Ovary (tissue), 10 donors: ENCODE measurements at places on chromosomes 11 and 22. TPM values are rescaled to one million over a fixed set of nuclear protein-coding genes. Genes with fewer than 3 reads are reported as not detected.

GRCh38 chr22:41532908-41533825 is 11.1 kb downstream of the POLR3H start:
- DNase-seq: peak; percentile 83
- H3K4me1 ChIP-seq: peaks cover 2% of the 10 kb centered on the region
- H3K27ac ChIP-seq: peak overlapping the region; percentile 12
- no peak overlapping the region for H3K4me3 ChIP-seq
- no peaks in the 10 kb centered on the region for H3K36me3 ChIP-seq

GRCh38 chr11:85182441-85183387 is 444.4 kb downstream of the DLG2 start:
- no peaks in the 10 kb centered on the region for H3K27me3 ChIP-seq
- H3K4me1 ChIP-seq: no peaks in the 10 kb centered on the region
- H3K4me3 ChIP-seq: no peak overlapping the region
- no peak overlapping the region for H3K27ac ChIP-seq
- H3K36me3 ChIP-seq: no peaks in the 10 kb centered on the region

P2RY6 gene
- total RNA-seq: 0.48 TPM

DNA sequence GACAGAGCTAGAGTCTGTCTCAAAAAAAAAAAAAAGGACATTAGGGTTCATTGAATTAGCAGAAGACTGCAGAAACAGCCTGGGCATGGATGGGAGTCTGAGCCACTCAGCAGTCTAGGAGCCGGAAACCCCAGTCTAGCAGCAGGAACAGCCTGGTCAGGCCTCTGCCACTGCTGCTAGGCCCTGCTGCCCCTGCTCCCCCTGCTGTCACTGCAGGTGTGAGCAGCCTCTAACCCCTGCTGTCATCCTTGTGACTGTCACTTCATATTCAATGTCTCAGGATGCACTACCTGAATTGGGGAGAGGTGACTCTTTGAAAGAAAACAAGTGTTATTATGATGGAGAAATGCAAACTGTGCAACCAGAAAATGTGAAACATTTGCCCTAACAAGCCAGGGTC is 7.0 kb upstream of the DDX17 start:
- H3K36me3 ChIP-seq: no peaks in the 10 kb centered on the region
- H3K4me3 ChIP-seq: no peak overlapping the region
- DNase-seq: no peak
- H3K27ac ChIP-seq: no peak overlapping the region
- no peaks in the 10 kb centered on the region for H3K4me1 ChIP-seq
- H3K27me3 ChIP-seq: no peaks in the 10 kb centered on the region

DNA sequence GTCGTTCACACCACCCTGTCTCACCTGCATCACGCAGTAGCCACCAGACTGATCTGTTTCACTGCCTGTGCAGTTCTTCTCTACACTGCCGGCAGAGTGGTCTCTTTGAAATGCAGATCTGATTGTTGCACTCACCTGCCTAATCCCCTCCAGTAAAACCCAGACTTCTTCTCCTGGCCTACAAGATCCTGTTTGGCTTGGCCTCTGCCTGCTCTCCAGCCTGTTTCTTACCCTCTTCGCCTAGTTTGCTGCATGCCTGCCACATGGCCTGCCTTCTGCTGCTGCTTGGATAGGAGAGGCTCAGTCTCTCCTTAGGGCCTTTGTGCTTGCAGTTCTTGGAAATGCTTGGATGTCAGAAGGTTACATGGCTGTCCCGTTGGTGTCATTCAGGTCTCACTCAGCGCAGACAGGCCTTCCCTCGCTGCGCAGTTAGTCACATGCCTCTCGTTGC is 42.0 kb downstream of the PACS1 start:
- no peak overlapping the region for H3K4me3 ChIP-seq
- no peak for DNase-seq
- no peak overlapping the region for H3K27ac ChIP-seq
- no peaks in the 10 kb centered on the region for H3K36me3 ChIP-seq

SNAP29 gene
- total RNA-seq: 25.0 TPM

MRGPRE gene
- total RNA-seq: not detected

- H3K4me1 ChIP-seq: peaks cover 11% of the 10 kb centered on the region
- no peaks in the 10 kb centered on the region for H3K36me3 ChIP-seq
- H3K27me3 ChIP-seq: no peaks in the 10 kb centered on the region
- no peak overlapping the region for H3K4me3 ChIP-seq
- H3K27ac ChIP-seq: no peak overlapping the region
- DNase-seq: no peak
Observed at GRCh38 chr11:45809456-45810395, 4.8 kb downstream of the SLC35C1 start.

DNA sequence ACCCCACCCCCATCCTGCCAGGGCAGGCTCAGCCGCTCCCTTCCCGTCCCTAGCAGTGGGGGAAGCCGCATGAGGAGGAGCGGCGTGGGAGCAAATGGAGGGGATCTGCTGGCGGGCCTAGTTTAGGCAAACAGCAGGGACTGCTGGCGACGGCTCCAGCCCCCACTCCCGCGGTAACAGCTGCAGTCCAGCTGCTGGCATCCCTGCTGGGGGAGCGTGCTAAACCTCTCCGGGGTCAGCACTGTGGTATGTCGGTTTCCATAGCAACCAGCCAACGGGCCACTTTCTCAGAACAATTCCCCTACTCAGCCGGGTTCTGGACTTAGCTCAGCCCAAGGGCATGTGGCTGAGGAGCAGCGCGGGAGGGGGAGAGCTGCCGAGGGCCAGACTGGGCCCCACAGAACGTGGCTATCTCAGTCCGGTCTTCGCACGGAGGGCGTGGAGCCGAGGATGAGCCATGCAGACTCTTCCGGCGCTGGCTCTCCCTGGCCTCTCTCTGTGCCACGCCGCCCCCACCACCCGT is 98.8 kb downstream of the PKNOX2 start:
- peaks cover 46% of the 10 kb centered on the region for H3K4me1 ChIP-seq
- H3K4me3 ChIP-seq: no peak overlapping the region
- H3K27ac ChIP-seq: no peak overlapping the region

CRY2 gene
- total RNA-seq: 44.8 TPM

DNA sequence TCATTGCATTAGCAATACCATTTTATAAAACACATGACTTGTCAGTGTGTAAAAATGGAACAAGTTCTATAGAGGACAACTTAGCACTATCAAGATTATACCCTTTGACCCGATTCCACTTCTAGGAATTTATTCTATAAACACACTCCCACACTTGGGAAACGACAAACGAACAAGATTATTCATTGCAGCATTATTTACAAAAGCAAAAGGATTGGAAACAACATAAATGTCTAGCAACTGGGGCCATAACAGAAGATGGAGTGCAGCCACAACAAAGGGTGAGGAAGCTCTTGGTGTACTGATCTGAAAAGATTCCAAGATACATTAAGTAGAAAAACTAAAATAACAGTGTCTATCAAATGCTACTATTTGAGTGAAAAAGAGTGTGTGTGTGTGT is 2.3 kb upstream of the IRAG1 start:
- no peak overlapping the region for H3K4me3 ChIP-seq
- H3K27ac ChIP-seq: no peak overlapping the region
- H3K27me3 ChIP-seq: no peaks in the 10 kb centered on the region
- peaks cover 5% of the 10 kb centered on the region for H3K4me1 ChIP-seq
- no peaks in the 10 kb centered on the region for H3K36me3 ChIP-seq
- DNase-seq: no peak

GRCh38 chr11:69525516-69526452 is 44.3 kb downstream of the LINC01488 start:
- H3K4me1 ChIP-seq: no peaks in the 10 kb centered on the region
- H3K27ac ChIP-seq: no peak overlapping the region
- no peak overlapping the region for H3K4me3 ChIP-seq

DNA sequence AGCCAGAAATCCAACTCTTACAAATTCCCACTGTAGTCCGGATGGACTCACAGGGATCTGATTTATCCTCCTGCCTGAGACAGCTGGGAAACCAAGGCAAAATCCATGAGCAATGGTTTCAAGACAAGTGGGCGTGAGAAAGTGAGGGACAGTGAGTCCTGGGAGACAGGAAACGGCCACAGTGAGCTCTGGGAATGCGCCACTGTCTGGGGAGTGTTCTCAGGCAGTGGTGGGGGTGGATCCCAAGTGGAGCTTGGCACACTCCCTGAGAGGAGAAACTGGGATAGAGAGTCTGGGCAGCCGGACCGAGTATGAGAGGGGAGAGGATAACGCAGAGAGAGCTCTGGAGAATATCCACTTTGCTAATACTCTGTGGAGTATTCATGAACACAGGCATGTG is 9.8 kb downstream of the IL17REL start:
- H3K27ac ChIP-seq: no peak overlapping the region
- peaks cover 4% of the 10 kb centered on the region for H3K4me1 ChIP-seq
- H3K36me3 ChIP-seq: no peaks in the 10 kb centered on the region

GRCh38 chr11:76831686-76832310 is 28.9 kb upstream of the ACER3 start:
- no peaks in the 10 kb centered on the region for H3K4me1 ChIP-seq
- H3K27ac ChIP-seq: no peak overlapping the region
- H3K36me3 ChIP-seq: no peaks in the 10 kb centered on the region
- no peak for DNase-seq

- no peaks in the 10 kb centered on the region for H3K36me3 ChIP-seq
- H3K27ac ChIP-seq: no peak overlapping the region
Observed at GRCh38 chr11:84345597-84345996, 1059.4 kb upstream of the CCDC90B start.

DNA sequence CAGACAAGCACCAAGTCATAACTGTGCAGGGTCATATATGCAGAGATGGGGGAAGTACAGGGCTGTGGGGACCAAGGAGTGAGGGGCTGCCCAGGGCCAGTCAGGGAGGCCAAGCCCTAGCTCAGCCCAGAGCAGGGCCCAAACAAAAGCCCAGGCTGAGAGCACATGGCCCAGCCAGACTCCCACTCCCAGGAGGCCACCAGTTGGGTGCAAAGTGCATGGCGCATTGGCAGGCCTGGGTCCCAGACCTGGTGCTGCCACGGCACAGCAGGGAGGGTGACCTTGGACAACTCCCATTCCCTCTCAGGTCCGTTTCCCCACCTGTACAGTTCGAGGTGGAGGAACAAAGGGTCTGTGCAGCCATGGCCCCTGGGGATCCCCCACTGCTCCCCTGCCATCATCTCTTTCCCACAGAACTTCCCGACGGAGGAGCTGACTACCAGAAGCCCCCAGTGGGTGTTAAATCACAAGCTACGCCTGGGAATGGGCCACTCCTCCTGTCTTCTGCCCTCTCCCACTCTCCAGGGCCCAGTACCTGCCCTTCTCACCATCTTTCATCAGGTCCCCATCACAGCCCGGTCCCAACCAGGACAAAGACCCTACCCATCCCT is 608 bp downstream of the NIPSNAP1 start:
- no peaks in the 10 kb centered on the region for H3K4me1 ChIP-seq
- peak overlapping the region; percentile 57 for H3K27ac ChIP-seq
- no peaks in the 10 kb centered on the region for H3K27me3 ChIP-seq

- no peaks in the 10 kb centered on the region for H3K4me1 ChIP-seq
- no peak overlapping the region for H3K4me3 ChIP-seq
- DNase-seq: no peak
- H3K27ac ChIP-seq: no peak overlapping the region
Observed at GRCh38 chr11:134164490-134165370, 59.0 kb downstream of the NCAPD3 start.

- no peak overlapping the region for H3K27ac ChIP-seq
- DNase-seq: no peak
- no peaks in the 10 kb centered on the region for H3K4me1 ChIP-seq
- H3K27me3 ChIP-seq: no peaks in the 10 kb centered on the region
Observed at GRCh38 chr22:36790648-36791047, 14.7 kb upstream of the IFT27 start.

DNA sequence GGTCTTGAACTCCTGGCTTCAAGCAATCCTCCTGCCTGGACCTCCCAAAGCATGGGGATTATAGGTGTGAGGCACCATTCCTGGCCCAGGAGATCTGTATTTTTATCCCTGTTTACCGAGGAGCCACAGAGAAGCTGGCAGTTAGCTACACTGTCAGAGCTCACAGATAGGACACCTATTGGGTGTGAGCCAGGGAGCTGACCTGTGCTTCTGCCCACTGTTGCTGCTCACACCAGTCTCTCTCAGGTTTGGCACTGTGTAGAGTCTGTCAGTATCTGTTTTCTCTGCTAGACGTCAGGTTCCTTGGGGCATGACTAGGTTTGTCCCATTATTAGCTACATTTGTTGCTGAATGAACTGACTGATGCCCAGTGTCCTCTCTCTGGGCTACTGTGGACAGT is 17.5 kb downstream of the PPP6R2 start:
- H3K27ac ChIP-seq: no peak overlapping the region
- H3K27me3 ChIP-seq: no peaks in the 10 kb centered on the region
- no peak overlapping the region for H3K4me3 ChIP-seq
- no peaks in the 10 kb centered on the region for H3K4me1 ChIP-seq
- no peaks in the 10 kb centered on the region for H3K36me3 ChIP-seq

TTC36 gene
- 0.38 TPM for total RNA-seq

JRKL gene
- 7.4 TPM for total RNA-seq

NXPE2 gene
- total RNA-seq: 0.43 TPM

- no peak overlapping the region for H3K27ac ChIP-seq
- H3K4me3 ChIP-seq: no peak overlapping the region
- H3K4me1 ChIP-seq: no peaks in the 10 kb centered on the region
- H3K36me3 ChIP-seq: no peaks in the 10 kb centered on the region
- H3K27me3 ChIP-seq: no peaks in the 10 kb centered on the region
- DNase-seq: no peak
Observed at GRCh38 chr11:17381156-17381555, 7.3 kb downstream of the KCNJ11 start.

HARBI1 gene
- 3.4 TPM for total RNA-seq

ZBTB16 gene
- total RNA-seq: 94.6 TPM

NCF4 gene
- 6.3 TPM for total RNA-seq

GRCh38 chr22:46044621-46045458 is 67.9 kb upstream of the WNT7B start:
- DNase-seq: no peak
- H3K27ac ChIP-seq: peak overlapping the region; percentile 97
- no peaks in the 10 kb centered on the region for H3K36me3 ChIP-seq
- peaks cover 28% of the 10 kb centered on the region for H3K4me1 ChIP-seq
- H3K27me3 ChIP-seq: no peaks in the 10 kb centered on the region
- peak overlapping the region; percentile 54 for H3K4me3 ChIP-seq

- no peak overlapping the region for H3K27ac ChIP-seq
- no peak overlapping the region for H3K4me3 ChIP-seq
- H3K27me3 ChIP-seq: no peaks in the 10 kb centered on the region
- no peaks in the 10 kb centered on the region for H3K36me3 ChIP-seq
Observed at GRCh38 chr11:32015427-32015826, 75.4 kb upstream of the RCN1 start.

GRCh38 chr11:23990346-23991164 is 506.3 kb upstream of the LUZP2 start:
- no peaks in the 10 kb centered on the region for H3K27me3 ChIP-seq
- no peaks in the 10 kb centered on the region for H3K4me1 ChIP-seq
- no peaks in the 10 kb centered on the region for H3K36me3 ChIP-seq
- no peak overlapping the region for H3K4me3 ChIP-seq

CWF19L2 gene
- total RNA-seq: 20.7 TPM

KRTAP5-9 gene
- not detected for total RNA-seq
